ENCODE measurements at places on chromosomes 4 and X. TPM values are rescaled to one million over a fixed set of nuclear protein-coding genes. Genes with fewer than 3 reads are reported as not detected.

DNA sequence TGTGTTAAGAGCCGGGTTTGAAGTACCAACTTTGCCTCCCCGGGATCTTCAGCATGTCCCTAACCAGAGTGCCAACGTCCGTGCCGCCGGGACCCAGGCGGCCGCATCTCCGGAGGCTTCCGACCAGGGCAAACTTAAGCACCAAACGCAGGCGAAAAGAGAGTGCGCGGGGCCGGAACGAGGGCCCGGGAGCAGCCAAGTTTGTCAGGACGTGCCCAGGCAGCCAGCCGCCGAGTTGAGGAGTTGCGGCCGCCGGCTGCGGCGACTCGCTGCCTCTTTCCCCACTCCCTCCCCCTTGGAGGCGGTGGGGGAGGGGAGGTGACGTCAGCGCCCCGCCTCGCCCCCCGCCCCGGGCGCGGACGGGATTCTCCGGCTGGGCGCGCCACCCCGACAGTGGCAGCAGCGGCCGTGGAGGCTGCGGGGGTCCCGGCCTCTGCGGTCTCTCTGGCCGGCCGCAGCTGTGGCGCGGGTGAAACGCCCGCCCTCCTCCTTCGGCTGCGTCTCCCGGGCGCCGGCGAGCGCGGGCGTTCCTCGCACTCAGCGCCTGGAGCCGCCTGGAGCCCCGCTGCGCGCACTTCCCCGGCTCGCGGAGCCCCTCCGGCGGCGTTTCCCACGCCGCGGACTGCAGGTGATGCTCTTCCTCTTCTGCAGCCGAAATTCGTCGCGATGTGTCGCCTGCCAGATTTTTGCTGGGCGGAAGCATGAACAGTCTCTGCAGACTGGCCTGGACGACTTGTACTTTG lies 2.9 kb upstream of the FAT1 start:
- peak; percentile 73 for DNase-seq

- DNase-seq: no peak
Observed at GRCh38 chr4:41334182-41334581, 77.5 kb downstream of the UCHL1 start.

DNA sequence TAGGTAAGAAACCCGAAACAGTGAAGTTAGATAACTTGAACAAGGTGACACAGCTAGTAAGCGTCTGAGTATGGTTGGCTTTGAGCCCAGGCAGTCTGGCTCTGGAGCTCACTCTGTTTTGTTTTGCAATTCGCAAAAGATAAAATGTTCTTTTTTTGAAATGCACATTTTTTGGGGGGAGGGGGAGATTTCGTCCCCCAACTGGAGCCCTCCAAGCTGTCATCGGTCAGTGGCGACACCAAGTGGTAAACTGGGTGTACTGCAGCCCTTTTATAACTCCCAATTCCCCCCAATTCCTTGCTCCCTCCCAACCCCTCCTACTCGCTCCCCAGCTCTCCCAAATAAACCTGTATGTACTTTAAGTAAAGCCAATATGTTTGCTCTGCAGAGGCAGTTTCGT lies 2.8 kb upstream of the CLCN5 start:
- peak; percentile 61 for DNase-seq

GRCh38 chrX:129779747-129780146 lies at the start of gene SASH3:
Gene SASH3 (plus strand): TSS chrX:129779949. CDS start chrX:129780098, 149 bp downstream.
- DNase-seq: peak; percentile 69

- no peak for DNase-seq
Observed at GRCh38 chr4:112521123-112522023, 5.4 kb upstream of the NEUROG2 start.

GRCh38 chrX:149516604-149517003 lies 11.5 kb upstream of the IDS start:
- DNase-seq: no peak

- no peak for DNase-seq
Observed at GRCh38 chrX:143002206-143002605, 23.5 kb upstream of the SPANXN4 start.

DNA sequence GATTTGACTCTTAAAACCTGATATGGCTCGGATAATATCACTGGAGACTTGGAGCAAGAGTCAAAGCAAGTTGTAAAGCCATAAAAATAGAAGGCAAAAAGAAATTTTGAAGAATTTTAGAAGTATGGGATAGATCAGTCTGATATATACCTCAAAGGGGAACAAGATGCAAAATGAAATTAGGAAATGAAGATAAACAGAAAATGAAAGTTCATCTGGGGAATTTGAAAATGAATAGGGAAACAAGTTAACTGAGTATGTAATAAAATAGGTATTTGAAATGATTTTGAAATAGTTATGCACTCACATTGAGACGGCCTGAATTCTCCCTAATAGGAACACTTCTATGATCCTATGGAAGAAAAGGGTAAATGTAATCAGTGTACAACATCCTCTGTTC lies 5.7 kb downstream of the CYP2U1 start:
- DNase-seq: no peak

- no peak for DNase-seq
Observed at GRCh38 chr4:43853565-43854264, 594.9 kb downstream of the KCTD8 start.

DNA sequence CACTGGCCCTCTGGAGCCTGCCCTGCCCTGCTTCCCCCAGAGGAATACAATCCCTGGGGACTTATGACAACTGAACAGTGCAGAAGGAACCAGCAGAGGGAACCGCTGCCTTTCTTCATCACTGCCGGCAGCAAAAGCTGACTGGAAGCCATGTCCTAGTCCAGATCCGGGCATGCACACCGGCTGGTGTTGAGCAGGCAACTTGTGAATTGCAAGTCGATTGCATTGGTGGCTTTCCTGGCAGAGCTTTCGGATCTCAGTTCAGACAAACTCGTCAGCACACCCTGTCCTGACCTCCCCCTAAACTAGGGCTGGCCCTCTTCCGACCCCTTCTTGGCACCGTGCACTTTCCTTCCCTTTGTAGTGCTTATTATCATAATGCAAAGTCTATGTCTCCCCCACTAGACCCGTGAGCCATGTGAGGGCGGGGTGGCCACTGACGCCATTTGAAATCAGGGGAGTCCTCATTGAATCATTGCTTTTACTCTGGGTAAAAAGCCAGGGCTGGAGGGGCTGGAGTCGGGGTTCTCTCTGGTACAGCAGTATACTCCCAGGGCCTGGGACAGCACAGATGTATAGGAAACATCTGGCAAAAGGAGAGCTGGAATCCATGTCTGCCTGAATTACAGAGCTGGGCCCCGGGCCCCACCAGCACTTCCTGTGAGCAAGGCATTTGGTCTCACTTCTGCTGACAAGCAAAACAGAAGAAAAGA lies 1.8 kb downstream of the ARHGAP4 start:
- DNase-seq: peak; percentile 70

- DNase-seq: no peak
Observed at GRCh38 chr4:72218953-72219352, 187.2 kb downstream of the NPFFR2 start.

The PNMA6A gene
- total RNA-seq: 2.6 TPM

The SATL1 gene
- 0.18 TPM for total RNA-seq

The TMEM47 gene
- total RNA-seq: 40.7 TPM

The NOX1 gene
- total RNA-seq: not detected

The TIMM8A gene
- 14.4 TPM for total RNA-seq

The TMEM271 gene
- not detected for total RNA-seq

The ARMCX6 gene
- 27.6 TPM for total RNA-seq

The ACOT9 gene
- total RNA-seq: 50.2 TPM

The ASB11 gene
- total RNA-seq: 83.7 TPM

The MUC7 gene
- total RNA-seq: not detected

The FOXP3 gene
- 0.28 TPM for total RNA-seq

The DIPK2B gene
- total RNA-seq: 6.9 TPM

The PPP2R2C gene
- total RNA-seq: 2.3 TPM

Data from right cardiac atrium (tissue), 5 donors.